ENCODE measurements at places on chromosomes 11 and 22. TPM values are rescaled to one million over a fixed set of nuclear protein-coding genes. Genes with fewer than 3 reads are reported as not detected.

PNPLA3 gene
- 7.3 TPM for total RNA-seq

C11orf98 gene
- 121 TPM for total RNA-seq

- H3K27ac ChIP-seq = peak within 1 kb of the TSS; percentile 95
- H3K36me3 ChIP-seq = no peaks in the 10 kb centered on the region
- peak within 1 kb of the TSS; percentile 77 for H3K4me3 ChIP-seq
- peaks cover 28% of the 10 kb centered on the region for H3K4me1 ChIP-seq
Observed at GRCh38 chr22:37019309-37020191, at the start of the genes MPST and TST. Gene MPST (plus strand): TSS chr22:37019742. CDS start chr22:37019837, 95 bp downstream. Gene TST (minus strand): TSS chr22:37019447. CDS start chr22:37018732, 715 bp downstream.

- no peaks in the 10 kb centered on the region for H3K4me1 ChIP-seq
- H3K27me3 ChIP-seq = peaks cover 21% of the 10 kb centered on the region
- DNase-seq = no peak
- no peaks in the 10 kb centered on the region for H3K36me3 ChIP-seq
- no peak overlapping the region for H3K27ac ChIP-seq
Observed at GRCh38 chr11:58999291-58999680, 60.0 kb downstream of the GLYATL1 start.

- DNase-seq = no peak
- H3K27me3 ChIP-seq = no peaks in the 10 kb centered on the region
- no peaks in the 10 kb centered on the region for H3K36me3 ChIP-seq
Observed at GRCh38 chr11:12137938-12138731, 27.7 kb downstream of the MICAL2 start.

DNA sequence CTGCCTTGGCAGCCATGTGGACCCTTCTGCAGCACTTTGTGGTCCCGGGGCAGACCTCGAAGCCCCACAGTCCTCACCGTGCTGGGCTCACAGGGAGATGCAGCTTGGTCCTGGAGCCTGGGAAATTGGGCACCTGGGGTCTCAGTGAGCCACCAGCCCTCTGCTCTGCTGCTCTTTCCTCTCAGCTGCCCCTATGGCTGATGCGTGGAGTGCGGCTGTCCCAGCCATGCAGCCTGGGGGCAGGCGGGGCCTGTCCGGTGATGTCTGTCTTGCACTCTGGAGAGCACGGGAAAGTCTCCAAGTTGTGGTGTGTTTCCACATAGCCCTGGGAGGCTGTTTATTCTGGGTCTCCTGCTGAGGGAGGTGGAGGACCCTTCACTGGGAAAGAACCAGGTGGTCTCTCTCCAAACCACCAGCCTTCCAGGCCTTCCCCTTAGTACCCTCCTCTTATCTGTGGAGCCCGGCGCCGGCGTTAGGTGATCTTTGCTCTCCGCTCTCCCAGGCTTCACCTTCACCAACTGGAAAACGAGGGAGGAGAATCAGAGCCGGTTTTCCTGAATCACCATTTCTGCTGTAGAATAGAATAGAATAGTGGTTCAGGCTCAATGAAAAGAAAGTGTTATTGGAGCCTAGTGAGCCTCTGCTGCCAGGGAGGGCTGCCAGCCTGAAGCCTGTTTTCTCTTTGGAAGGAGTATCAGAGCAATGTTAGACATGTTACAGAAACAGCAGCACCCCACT is 41.2 kb upstream of the GRAMD4 start:
- H3K27ac ChIP-seq = no peak overlapping the region
- no peaks in the 10 kb centered on the region for H3K27me3 ChIP-seq
- no peak for DNase-seq
- H3K4me3 ChIP-seq = no peak overlapping the region
- H3K4me1 ChIP-seq = peaks cover 37% of the 10 kb centered on the region

DNA sequence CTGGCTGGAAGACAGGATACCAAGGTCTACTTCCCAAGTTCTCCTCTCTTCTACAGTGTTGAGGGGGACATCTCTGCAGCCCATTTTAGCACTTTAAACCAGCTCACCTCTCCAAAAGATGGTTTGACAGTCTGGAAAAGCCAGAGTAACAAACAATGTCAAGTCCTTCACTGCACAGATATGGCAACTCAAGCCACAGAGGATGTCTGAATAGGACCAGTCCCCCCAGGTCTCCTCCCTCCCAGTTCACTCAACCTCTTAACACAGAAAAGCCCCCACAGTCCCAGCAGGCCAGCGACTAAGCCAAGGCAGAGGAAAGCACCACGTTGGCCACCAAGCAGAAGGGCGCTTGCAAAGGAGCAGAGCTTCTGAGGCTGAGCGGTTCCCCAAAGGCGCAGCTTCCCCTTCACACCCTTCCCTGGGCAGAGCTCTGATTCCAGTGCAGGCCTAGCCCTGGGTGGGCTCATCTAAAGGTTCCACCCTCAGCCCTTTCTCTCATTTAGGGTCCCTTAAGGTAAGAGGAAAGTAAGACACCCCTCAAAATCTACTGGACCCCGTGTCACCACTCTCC is 62.7 kb downstream of the PAK1 start:
- peaks cover 43% of the 10 kb centered on the region for H3K4me1 ChIP-seq
- no peaks in the 10 kb centered on the region for H3K36me3 ChIP-seq
- H3K4me3 ChIP-seq = peak overlapping the region; percentile 60

PHF21B gene
- total RNA-seq = not detected

DNA sequence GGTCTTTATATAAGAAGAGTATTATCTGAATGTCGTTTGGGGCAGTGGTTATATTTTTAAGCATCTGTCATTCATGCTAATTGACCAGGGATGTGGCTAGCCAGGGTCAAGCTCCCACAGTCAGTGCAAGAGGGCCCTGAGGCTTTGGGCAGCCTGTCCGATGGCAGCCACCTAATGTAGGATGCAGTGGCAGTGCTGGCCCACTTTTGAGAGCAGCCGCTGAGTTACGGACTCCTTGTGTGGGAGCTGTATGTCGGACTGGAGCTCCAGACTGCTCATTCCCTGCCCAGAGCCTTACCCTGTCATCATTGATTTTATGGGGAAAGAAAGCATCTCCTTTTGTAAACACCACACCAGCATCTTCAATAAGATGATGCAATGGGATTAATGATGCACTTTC is 99.5 kb downstream of the SYT9 start:
- no peaks in the 10 kb centered on the region for H3K4me1 ChIP-seq
- H3K4me3 ChIP-seq = no peak overlapping the region
- no peaks in the 10 kb centered on the region for H3K36me3 ChIP-seq
- DNase-seq = no peak
- no peak overlapping the region for H3K27ac ChIP-seq

GRCh38 chr11:64372802-64373597 is 14.0 kb downstream of the RPS6KA4 start:
- H3K4me3 ChIP-seq = peak overlapping the region; percentile 72
- peaks cover 3% of the 10 kb centered on the region for H3K36me3 ChIP-seq
- H3K27ac ChIP-seq = peak overlapping the region; percentile 48
- H3K27me3 ChIP-seq = no peaks in the 10 kb centered on the region

DNA sequence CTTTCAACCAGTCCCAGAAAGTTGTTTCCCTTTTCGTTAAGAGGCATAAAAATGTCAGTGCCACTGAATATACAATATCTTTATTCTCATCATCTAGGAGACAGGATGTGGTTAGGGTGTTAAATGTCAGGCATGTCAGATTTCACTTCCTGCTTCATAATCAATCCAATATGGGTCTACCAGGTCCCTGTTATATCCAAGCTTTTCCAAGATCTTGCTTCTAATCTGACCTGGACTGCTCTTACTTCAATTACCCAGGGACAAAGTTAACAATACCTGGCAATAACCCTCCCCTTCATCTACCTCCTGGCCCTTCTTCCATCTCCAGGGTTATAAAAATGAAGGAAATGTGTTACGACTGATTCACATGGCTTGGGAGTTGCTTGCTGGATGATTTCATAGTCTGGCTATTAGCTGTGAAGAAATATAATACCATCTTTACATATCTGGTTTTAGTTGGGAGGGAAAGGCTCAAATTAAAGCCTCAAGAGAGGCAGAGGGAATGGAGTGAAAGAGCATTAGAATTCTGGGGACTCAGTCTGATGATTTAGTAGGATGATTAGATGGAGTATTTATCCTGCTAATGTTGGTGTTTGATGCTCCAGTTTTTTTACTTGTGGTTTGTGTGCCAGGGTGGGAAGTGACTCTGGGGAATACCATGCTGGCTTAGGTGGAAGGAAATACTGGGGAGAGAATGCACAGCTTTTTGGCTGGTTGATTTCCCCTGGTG is 534.3 kb downstream of the ETS1 start:
- no peak for DNase-seq
- H3K27me3 ChIP-seq = no peaks in the 10 kb centered on the region
- no peak overlapping the region for H3K4me3 ChIP-seq
- H3K4me1 ChIP-seq = no peaks in the 10 kb centered on the region
- no peak overlapping the region for H3K27ac ChIP-seq

- no peaks in the 10 kb centered on the region for H3K36me3 ChIP-seq
- no peaks in the 10 kb centered on the region for H3K4me1 ChIP-seq
- H3K4me3 ChIP-seq = no peak overlapping the region
- H3K27me3 ChIP-seq = no peaks in the 10 kb centered on the region
Observed at GRCh38 chr11:87368151-87368550, 330.4 kb downstream of the TMEM135 start.

- no peak overlapping the region for H3K4me3 ChIP-seq
- no peaks in the 10 kb centered on the region for H3K36me3 ChIP-seq
- no peak for DNase-seq
- H3K27ac ChIP-seq = no peak overlapping the region
- H3K27me3 ChIP-seq = no peaks in the 10 kb centered on the region
- H3K4me1 ChIP-seq = no peaks in the 10 kb centered on the region
Observed at GRCh38 chr11:31922450-31922849, 111.3 kb upstream of the PAX6 start.

MPST gene
- total RNA-seq = 68.6 TPM

- H3K4me1 ChIP-seq = no peaks in the 10 kb centered on the region
- no peaks in the 10 kb centered on the region for H3K36me3 ChIP-seq
- DNase-seq = no peak
- H3K27me3 ChIP-seq = no peaks in the 10 kb centered on the region
- H3K4me3 ChIP-seq = no peak overlapping the region
Observed at GRCh38 chr11:97964332-97965004, 1056.3 kb upstream of the CNTN5 start.

ST14 gene
- total RNA-seq = 107 TPM

CLDN5 gene
- 0.32 TPM for total RNA-seq

GRCh38 chr11:31480930-31481329 is 28.5 kb downstream of the IMMP1L start:
- H3K4me3 ChIP-seq = no peak overlapping the region
- no peaks in the 10 kb centered on the region for H3K27me3 ChIP-seq
- no peaks in the 10 kb centered on the region for H3K36me3 ChIP-seq
- no peak overlapping the region for H3K27ac ChIP-seq

GRCh38 chr11:93520726-93521509 is 22.3 kb downstream of the SMCO4 start:
- DNase-seq = no peak
- no peaks in the 10 kb centered on the region for H3K27me3 ChIP-seq
- no peak overlapping the region for H3K27ac ChIP-seq

GLYAT gene
- total RNA-seq = not detected

ADM2 gene
- total RNA-seq = 12.8 TPM

GRCh38 chr11:79241205-79241851 is 199.5 kb downstream of the TENM4 start:
- H3K36me3 ChIP-seq = no peaks in the 10 kb centered on the region
- H3K27ac ChIP-seq = no peak overlapping the region
- no peak overlapping the region for H3K4me3 ChIP-seq
- H3K27me3 ChIP-seq = peaks cover 12% of the 10 kb centered on the region

- no peak overlapping the region for H3K27ac ChIP-seq
- H3K27me3 ChIP-seq = no peaks in the 10 kb centered on the region
- H3K4me3 ChIP-seq = no peak overlapping the region
Observed at GRCh38 chr11:84012171-84012826, 726.1 kb upstream of the CCDC90B start.

GRCh38 chr11:103888541-103888951 is 147.9 kb upstream of the DDI1 start:
- H3K4me3 ChIP-seq = no peak overlapping the region
- no peak overlapping the region for H3K27ac ChIP-seq
- H3K27me3 ChIP-seq = no peaks in the 10 kb centered on the region
- peaks cover 7% of the 10 kb centered on the region for H3K4me1 ChIP-seq
- no peaks in the 10 kb centered on the region for H3K36me3 ChIP-seq

GRCh38 chr11:79087961-79088318 is 352.9 kb downstream of the TENM4 start:
- H3K4me1 ChIP-seq = peaks cover 21% of the 10 kb centered on the region
- no peaks in the 10 kb centered on the region for H3K27me3 ChIP-seq
- H3K4me3 ChIP-seq = no peak overlapping the region
- H3K27ac ChIP-seq = no peak overlapping the region

DNA sequence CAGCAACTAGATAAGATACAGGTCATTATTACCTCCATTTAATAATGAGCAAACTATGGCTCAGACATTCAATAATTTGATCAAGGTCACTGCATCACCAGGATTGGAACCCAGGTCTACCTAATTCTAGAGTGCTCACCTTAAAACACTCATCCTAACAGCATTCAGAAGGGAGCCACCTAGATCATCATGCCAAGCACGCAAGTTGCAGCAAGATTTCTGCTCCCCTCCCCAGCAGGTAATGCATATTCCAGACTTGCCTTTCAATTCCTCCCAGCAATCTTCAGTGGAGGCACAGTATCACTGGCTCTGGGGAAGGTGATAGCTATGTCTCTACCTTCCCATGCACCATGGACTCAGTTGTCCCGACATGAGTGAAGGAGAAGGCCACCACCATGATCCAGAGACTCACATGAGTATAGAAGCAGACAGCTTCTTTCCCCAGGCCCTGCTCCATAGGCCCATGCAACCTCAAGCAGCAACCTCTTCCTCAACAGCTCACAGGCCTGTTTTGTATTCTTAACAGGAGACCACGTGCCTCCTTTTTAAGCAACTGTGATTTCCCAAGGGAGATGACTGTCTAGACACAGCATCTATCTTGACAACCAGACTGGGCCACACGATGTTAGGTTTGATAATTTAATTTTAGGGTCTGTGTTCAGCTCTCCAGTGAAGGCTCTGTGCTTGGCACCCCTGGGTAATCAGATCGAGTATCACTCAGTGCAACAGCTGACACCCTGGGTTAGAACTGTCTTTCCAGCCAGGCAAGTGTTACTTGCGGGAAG is 36.4 kb downstream of the RAB30 start:
- H3K36me3 ChIP-seq = no peaks in the 10 kb centered on the region
- H3K27ac ChIP-seq = no peak overlapping the region
- no peak for DNase-seq
- no peaks in the 10 kb centered on the region for H3K4me1 ChIP-seq
- no peak overlapping the region for H3K4me3 ChIP-seq

GRCh38 chr11:64000026-64000739 is 13.9 kb downstream of the OTUB1 start:
- DNase-seq = no peak
- H3K4me1 ChIP-seq = no peaks in the 10 kb centered on the region
- no peak overlapping the region for H3K4me3 ChIP-seq
- H3K27ac ChIP-seq = no peak overlapping the region

GRCh38 chr11:134074346-134074745 is 5.5 kb downstream of the JAM3 start:
- peaks cover 51% of the 10 kb centered on the region for H3K27me3 ChIP-seq
- DNase-seq = no peak
- H3K4me3 ChIP-seq = no peak overlapping the region
- no peaks in the 10 kb centered on the region for H3K4me1 ChIP-seq

CSNK2A3 gene
- 2.0 TPM for total RNA-seq

KRTAP5-10 gene
- 0.20 TPM for total RNA-seq

OR8D4 gene
- total RNA-seq = not detected

CATSPERZ gene
- 1.7 TPM for total RNA-seq

- no peaks in the 10 kb centered on the region for H3K4me1 ChIP-seq
- H3K27me3 ChIP-seq = no peaks in the 10 kb centered on the region
- no peak overlapping the region for H3K27ac ChIP-seq
- no peak for DNase-seq
- no peak overlapping the region for H3K4me3 ChIP-seq
- H3K36me3 ChIP-seq = no peaks in the 10 kb centered on the region
Observed at GRCh38 chr11:35962369-35963138, 18.7 kb downstream of the LDLRAD3 start.

All from HCT116 (cell line).